ENCODE measurements at places on chromosomes 4 and X.

DNA sequence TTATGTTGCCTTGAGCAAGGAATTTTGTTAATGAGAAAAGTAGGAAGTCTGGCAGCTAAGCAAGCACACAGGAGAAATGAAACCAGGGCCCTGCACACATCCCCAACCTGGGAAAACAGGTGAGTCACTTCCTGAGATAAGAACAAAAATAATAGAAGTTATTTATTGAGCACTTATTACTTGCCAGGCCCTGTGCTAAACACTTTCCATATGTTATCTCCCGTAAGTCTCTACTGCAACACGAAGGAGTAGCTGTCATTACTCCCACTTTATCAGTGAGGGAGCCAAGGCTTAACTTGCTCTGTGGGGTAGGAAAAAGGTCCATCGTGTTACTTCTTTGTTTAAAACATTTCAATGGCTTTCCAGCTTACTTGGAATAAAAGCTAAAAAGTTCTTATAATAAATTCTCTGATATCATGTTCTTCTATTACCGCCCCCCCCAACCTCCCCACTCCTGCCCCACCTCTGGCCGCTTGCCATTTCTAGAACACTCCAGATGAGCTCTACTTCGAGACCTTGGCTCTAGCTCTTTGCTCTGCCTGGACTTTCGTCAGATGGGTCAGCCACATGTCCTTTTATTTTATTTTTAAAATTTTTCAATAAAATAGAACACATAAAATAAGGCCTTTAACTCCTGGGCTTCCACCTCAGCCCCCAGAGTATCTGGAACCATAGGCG, 36.3 kb upstream of the PLAC8 start:
- DNase-seq, result peak; percentile 8

DNA sequence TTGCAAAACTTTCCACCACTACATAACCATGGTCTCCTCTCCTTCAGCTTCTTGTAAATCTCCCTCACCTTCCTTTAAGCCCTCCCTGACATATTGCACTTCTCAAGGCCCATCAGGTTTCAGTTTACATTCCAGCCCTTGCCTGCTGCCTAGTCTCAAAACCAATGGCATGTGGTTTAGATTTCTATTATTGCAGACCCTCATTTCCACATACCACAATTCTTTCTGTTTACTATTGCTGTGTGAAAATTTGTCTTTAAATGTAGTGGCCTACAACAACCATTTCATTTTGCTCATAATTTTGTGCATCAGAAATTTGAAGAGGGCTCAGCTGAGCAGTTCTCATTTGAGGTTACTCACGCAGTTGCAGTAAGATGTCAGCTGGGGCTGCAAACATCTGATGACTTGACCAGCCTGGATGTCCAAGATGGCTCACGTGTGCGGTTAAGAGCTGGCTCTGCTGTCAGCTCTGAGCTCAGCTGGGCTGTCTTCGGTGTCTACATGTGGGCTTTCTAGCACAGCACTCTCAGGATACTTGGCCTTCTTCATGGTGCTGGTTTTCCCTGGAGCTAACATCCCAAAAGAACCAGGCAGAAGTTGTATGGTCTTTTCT, 29.9 kb upstream of the SOD3 start:
- peak; percentile 54 for DNase-seq

DNA sequence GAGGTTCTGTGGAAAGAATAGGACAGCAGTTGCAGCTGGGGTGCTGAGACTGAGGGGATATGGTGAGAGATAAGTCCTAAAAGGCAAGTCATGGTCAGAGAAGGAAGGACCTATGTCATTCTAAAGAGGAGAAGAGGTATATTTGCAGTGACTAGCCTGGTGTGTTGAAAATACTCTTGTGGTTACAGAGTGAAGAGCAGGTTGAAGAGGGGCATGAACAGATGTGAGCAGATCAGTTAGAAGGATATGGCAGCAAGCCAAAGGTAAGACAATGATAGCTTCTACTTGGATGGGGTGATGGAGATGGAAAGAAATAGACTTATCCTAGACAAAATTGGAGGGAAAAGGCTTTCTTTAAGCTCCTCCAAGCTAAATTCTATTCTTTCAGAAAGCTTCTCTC, 469.8 kb upstream of the CPEB2 start:
- no peak for DNase-seq

DNA sequence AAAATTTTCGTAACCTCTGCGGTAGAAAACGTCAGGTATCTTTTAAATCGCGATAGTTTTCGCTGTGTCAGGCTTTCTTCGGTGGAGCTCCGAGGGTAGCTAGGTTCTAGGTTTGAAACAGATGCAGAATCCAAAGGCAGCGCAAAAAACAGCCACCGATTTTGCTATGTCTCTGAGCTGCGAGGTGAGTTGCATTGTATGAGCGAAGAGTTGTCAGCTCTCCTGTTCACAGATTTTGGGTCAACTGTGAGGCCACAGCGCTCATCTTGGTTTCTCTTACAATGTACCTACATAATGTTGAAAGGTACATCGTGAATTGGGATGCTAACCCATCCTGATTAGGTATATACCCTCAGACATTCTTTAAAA, 486 bp downstream of the CLCN3 start:
- DNase-seq, result peak; percentile 26

GRCh38 chr4:82611982-82612381, 50.2 kb upstream of the TMEM150C start:
- no peak for DNase-seq

DNA sequence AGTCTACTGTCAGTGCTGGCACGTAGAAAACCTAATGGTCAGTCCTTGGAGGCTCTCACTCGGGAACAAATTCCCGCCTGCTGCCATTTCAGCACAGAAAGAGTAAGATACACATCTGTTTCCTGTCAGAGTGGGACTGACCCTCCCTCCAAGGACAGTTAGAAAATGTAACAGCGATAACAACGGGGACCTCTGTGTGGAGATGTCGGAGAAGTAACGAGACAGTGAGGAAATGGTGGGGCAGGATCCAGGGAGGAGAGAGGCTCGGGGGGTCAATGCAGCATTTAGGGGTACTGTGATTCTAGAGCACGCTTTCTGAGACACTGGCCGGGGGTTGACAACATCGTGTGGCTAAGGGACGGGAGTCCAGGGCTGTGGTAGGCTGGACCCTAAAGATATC, 36.0 kb upstream of the SORCS2 start:
- no peak for DNase-seq

DNA sequence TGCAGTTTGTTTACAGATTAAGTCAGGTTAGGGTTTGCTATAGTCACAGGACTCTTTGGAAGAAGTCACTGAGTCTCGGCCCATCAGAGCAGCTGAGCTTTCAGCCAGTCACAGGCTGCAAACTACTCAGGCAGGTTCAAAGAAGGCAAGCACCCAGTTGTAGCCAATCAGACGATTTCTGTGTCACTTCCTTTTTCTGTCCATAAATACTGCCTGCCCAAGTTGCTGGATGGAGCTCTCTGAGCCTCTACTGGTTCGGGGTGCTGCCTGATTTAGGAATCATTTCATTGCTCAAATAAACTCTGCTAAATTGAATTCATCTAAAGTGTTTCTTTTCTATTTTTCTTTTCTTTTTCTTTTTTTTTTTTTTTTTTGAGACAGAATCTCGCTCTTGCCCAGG, 7.3 kb upstream of the SH3BP2 start:
- DNase-seq, result no peak

GRCh38 chr4:104752337-104752736, 257.6 kb upstream of the CXXC4 start:
- DNase-seq, result peak; percentile 37

GRCh38 chr4:147820975-147821374, 89.1 kb downstream of the ARHGAP10 start:
- no peak for DNase-seq

DNA sequence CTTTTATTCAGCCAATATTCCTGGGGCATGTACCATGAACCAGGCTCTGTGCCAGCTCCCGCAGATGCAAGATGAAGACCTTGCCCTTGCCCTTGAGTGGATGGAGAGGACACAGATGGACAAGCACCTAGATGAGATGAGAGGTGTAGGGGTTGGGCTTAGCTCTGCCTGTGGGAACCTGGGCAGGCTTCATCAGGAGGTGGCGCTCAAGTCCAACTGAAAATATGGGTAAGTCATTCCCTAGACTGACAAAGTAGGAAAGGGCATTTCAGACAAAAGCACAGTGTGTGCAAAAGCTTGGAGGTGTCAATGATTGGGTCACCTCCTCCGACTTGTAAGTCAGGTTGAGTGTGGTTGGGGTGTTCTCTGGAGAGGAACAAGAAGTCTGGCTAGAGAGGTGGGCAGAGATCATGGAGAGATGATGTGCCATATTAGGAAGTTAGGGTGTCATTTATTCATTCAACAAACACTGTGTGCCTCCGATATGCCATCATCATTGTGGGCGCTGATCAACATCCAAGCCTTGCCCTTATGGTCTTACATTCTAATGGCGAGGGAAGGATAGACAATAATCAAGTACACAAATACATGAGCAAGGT, 64.6 kb downstream of the ANAPC4 start:
- peak; percentile 58 for DNase-seq

DNA sequence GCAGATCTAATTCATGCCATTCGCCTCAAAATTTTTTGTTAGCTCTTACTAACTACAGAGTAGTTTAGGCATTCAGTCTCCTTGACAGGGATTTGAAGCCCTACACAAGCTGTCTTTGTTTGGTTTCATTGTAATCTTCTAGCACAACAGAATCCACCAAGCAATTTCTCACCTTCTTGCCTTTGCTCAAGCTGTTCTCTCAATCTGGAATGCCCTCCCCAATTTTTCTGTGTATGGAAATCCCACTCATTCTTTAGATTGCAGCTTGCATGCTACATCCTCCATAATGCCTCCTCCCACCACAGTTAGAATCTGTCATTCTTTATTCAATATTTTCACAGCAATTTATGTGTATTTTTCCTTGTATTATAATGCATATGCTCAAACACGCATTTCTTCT, 63.7 kb downstream of the C4orf51 start:
- DNase-seq, result no peak

Data from fibroblast of mammary gland (primary cell).